ENCODE measurements at places on chromosomes 5 and 9.

DNA sequence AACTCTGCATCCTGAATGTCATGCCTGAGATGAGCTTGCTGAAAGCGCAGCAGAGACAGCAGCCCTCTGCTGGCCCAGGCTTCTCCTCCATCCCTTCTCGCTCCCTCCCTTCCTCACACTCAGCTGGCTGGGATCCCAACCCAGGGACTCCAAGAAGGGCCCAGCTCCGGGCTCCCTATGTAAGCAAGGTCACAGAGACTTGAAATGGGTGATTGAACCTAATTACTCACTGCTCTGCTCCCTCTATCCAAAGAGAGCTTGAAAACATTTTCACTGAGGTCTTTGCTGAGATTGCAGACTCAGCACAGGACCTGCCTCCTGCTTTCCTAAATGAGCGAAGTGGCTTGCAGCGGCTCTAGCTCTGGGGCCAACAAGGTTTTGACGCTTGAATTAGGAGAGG lies 42.8 kb downstream of the RAPGEF1 start:
- no peak for DNase-seq

GRCh38 chr5:61277781-61278180 lies 54.3 kb upstream of the ZSWIM6 start:
- no peak for DNase-seq

DNA sequence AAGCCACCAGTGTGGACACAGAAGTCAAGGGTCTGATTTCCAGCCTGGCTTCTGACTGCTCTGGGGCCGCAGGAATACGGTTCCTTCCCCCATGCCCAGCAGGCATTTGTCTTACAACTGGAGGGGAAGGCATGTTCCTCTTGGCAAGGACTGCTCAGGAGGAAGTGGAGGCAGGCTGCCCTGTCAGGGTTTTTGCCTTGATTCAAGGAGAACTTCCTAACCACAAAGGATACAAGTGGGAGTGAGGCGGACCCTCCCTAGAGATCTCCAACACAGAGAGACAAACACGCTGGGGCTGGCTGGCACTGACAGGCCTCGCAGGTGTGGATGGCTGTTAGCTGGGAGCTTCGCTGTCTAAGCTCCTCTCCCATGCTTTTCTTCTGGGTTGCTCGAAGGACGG lies 19.1 kb downstream of the TGFBI start:
- no peak for DNase-seq

DNA sequence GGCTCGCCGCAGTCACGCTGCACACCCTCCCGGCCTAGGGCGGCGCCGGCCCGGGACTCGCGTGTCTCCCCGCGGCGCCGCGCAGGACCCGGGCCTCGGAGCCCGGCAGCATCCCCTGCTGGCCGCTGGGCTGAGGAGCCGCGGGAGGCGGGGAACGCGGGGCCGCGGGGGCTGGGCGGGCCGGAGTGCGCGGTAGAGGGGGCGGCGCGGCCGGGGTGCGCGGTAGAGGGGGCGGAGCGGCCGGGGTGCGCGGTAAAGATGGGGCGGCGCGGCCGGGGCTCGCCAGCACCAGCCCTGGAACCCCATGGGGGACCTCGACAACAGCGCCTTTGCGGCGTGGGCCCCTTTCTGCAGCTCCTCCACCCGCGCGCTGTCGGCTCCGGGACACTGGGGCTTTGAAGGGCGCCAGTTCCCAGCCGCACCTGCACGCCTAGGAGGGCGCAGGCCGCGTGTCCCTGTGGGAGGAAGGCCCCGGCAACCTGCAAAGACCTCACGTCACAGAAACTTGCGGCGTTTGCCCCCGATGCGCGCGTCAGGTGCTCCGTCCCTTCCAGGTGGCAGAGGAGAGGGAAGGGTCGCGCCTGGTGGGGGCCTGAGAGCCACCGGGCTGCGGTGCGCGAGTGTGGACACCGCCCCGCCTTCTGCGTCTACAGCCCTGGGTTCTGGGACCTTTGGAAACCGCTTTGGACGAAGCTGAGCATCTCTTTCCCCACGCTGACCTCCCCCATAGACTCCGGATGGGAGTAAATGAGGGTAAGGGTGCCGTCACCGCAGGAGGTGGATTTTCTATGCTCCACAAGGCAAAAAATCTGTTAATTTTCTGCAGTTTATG lies 49.6 kb downstream of the NSUN2 start:
- no peak for DNase-seq

Measured in DND-41 (cell line).